ENCODE measurements at places on chromosomes 11 and 22.

GRCh38 chr11:11157185-11157584 is 195.9 kb downstream of the CSNK2A3 start:
- DNase-seq: peak; percentile 21

- DNase-seq: peak; percentile 5
These were observed 11.2 kb upstream of the IGLL1 start for GRCh38 chr22:23591201-23591791.

DNA sequence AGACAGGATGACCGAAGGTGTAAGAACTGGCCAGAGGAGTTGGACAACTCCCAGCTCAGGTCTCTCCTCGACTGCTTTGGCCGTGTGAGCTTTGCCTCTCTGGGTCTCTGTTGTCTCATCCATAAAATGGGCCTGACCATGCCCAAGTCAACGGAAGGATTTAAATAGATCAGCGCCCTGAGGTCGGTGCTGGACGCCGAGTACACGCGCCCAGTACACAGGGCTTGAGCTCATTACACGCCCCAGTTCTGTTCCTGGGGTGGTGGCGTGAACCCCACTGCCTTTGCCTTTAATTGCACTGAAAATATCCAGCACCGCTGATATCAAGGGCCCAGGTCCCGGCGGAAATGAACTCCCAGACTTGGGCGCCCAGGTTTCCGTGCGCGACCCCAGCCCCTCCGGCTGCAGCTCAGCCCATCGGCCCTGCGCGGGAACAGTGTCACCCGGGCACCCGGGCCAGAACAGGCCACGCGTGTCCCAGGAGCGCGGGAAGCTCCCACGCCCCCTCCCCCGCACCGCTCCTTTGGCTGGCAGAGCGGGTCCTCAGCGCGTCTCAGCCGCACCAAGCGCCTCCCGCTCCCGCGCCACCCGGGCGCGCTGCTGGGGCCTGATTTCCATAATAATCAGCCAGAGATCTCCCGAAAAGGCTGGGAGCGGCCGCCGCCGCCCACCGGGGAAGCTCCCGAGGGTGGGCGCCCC is 42.2 kb downstream of the CYTH4 start:
- no peak for DNase-seq

- DNase-seq: peak; percentile 89
These were observed 195.9 kb downstream of the DSCAML1 start for GRCh38 chr11:117601006-117601708.

DNA sequence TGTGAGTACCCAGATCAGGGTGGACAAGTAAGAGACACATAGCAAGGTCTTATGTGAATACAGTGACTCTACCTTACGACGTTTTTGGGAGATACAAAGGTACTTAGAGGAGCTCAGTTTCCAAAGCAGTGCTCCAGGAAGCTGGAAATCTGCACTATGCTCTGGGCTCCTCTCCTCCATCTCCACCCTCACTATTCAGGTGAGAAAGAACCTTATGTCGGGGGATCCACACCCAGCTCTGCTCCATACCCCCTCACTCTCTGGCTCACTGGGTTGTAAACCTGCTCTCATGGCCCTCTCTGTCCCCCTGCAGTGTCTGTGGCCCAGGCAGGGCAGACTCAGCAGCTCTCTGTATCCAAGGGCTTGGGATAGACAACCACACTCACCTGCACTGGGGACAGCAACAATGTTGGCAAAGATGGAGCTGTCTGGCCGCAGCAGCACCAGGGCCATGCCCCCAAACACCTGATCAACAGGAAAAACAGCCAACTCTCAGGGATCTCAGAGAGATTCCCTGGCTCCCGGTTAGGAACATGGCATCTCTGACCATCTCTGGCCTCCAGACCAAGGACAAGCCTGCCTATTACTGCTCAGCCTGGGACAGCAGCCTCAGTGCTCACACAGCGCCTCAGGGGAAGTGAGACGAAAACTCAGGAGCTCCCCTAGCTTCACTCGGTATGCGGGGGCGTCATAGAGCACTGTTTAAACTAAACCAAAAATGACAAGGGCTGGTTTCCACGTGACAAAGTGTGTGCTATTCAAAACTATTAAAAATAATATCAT is 60.9 kb upstream of the TOP3B start:
- DNase-seq: no peak

GRCh38 chr22:48473202-48473601 is 1354.5 kb downstream of the BRD1 start:
- no peak for DNase-seq

GRCh38 chr11:36376888-36377758 is 81.0 kb downstream of the PRR5L start:
- DNase-seq: peak; percentile 50

DNA sequence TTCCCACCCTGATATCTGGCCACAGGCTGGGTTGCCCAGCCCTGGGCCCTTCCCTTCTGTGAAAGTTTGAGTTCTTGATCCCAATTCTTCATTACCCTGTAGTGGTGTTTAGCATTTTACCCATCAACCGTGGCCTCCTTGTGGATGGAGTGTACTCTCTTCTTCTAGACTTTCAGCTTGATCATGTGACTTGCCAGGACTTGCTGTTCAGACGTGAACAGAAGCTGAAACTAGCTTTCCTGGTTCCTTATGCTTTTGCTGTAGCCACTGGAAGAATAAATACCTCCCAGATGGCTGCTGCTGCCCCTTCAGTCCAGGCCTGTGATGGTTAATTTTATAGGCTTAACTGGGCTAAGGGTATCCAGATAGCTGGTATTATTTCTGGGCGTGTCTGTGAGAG is 32.7 kb upstream of the DAGLA start:
- no peak for DNase-seq

GRCh38 chr11:69972351-69972802 is 105.7 kb upstream of the ANO1 start:
- no peak for DNase-seq
